ENCODE measurements at places on chromosomes 1 and 21.

GRCh38 chr1:93678946-93679480 is 2.6 kb downstream of the BCAR3 start:
- DNase-seq, result no peak

DNA sequence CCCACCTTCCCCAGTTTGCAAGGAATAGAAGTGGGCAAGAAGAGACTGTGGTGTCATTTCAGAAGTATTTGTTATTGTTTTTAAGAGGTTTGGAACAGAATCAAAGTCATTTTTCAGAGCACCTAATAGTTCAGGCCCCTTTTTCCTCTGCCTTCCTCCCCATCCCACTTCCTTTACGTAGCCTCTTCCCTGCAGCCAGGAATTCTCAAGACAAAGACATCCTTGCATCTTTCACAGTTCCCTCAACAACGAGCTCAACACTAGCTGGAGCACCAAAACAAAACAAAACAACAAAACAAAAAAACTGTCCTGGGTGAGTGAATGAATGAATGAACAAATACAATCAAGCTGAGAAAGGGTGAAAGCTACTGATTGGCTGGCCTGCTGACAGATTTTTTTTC is 7.0 kb downstream of the PALMD start:
- DNase-seq, result no peak

GRCh38 chr1:205001162-205001561 is 41.9 kb upstream of the CNTN2 start:
- no peak for DNase-seq

- DNase-seq, result no peak
These were observed 3.7 kb upstream of the SHISAL2A start for GRCh38 chr1:52629325-52629643.

DNA sequence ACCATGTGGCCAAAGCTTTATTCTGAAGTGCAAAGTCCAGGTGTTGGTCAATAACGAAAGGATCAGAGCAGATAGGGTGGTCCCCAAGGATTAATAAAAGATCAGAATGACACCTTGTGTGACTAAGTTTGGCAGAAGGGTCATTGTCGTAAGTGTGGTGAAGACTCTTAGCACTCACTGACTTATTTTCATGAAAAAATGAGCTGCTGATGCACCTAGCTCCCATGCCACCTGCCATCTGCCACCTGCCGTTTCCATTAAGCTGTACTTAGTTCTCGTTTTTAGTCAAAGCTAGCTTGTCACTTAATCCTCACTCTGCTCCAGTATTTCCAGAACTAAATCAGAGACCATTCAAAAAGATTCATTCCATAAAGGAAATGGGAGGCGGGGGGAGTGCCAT is 112.6 kb downstream of the SEC16B start:
- DNase-seq, result peak; percentile 69

- no peak for DNase-seq
These were observed 148.5 kb downstream of the POU2F1 start for GRCh38 chr1:167369175-167369574.

DNA sequence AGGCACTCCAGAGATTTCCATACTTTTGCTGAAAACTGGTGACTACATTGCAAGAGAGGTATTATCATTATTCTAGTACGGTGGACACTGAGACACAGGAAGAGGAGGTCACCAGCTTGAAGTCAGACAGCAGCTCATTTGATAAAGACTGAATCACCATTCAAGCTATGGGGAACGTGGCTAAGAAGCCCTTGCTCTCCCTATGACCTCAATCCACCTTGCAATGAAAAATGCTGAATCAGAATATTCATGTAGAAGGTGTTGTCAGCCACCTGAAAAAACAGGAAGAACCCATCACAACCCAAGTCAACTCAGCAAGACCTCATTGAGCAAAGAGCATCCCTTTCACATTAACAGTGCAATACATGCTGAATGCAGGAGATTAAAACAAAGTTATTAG is 59.0 kb upstream of the FGGY start:
- no peak for DNase-seq

DNA sequence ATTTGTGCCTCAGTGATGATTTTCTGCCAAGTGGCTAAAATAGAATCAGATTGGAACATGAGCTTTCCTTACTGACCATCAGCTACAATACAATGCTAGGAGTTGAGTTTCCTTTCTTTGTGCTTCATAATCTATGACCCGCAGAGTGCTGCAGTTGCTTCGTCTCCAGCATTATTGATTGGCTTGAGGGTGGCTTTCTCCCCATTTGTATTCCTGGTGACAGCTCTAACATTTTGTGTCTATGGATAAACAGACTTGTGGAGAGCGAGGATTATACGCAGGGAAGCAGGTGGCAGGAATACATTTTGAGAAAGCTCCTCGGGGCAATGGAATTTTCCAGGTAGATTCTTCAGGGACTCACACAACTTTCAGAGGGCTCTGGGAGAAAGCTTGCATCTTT is 223.2 kb downstream of the HHAT start:
- DNase-seq, result no peak

GRCh38 chr1:26370591-26371382 is 1.8 kb downstream of the ZNF683 start:
- DNase-seq, result no peak

- DNase-seq, result no peak
These were observed 1.8 kb downstream of the NPPA start for GRCh38 chr1:11845641-11846335.

DNA sequence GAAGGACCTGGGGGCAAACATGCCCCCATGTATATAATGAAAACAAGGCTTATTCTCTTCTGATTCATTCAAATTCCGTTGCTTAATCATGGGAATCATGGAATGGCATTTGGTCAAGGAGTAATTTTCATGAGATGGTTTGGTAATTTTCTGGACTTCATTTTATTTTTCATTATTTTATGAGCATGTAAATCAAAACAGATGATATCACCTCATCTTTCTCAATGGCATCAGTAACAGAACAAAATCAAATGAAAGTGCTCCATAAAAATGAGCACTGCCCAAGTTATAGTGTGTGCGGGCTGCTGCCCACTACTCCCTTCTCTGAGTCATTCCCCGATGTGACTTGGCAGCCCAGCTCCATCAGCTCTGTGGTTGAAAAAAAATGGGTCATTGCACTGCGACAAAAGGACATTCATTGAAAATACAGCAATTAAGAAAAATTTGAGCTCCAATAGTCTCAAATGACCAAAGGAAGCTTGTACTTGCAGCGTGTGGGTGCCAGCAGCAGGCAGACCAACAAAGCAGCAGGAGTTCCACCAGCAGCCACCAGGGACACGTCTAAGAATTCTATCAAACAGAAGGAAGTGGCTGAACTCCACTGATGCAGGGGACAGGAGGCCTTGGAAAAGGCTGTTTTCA is 84.3 kb upstream of the VAV3 start:
- no peak for DNase-seq

DNA sequence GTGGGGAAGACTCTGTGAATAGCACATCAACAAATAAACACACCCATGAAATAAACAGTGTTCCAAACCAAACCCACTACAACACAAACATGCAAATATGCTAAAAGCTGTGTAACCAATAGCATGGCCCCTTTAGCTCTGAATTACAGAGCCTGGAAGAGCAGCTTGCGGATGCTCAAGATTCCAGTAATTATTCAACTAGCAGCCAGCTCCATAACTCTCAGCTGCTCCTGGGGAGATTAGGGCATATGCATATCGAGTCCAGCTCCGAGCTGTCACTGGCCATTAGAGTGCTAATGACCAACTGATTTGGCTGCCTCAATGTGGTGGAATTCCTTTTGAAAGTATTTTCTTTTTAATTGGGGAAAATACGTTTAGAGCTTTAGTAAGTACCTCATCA is 207.1 kb downstream of the HHAT start:
- no peak for DNase-seq

GRCh38 chr1:24849672-24850295 is 80.3 kb downstream of the RUNX3 start:
- DNase-seq, result peak; percentile 8

DNA sequence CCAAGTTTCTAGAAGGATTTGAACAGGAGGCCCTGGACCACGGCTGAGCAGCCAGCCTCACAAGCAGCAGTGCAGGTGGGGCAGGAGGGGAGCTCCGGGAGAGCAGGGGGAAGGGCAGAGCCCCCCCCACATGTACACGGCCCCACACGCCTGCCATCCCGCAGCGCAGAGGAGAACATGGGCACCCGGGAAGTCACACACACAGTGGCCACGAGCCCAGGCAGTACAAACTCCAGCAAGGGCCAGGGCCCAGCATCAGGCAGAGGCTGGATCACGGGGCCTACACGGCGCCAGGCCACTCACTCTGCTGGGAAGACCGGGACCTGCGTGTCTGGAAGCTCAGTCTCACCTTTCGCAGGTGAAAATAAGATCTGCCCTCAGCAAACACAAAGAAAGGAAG is 5.2 kb downstream of the SUMO3 start:
- no peak for DNase-seq

DNA sequence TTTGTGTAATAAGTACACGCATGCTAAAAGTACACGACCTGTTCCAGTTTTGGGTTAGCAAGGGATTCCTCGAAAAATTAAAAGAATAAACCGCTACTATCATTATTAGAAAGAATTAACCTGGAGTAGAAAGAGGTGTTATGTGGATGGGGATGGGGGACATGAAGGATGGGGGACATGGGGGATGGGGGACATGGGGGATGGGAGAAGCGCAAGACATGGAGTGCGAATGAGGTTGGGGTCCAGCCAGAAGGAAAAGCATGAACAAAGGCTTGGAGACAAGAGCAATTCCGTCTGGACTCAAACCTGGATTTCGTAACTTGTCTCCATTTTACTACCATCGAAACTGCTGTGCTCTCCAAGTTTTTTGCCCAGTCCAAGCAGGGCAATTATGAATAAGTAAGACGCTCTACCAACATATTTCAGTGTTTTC is 591 bp upstream of the KDM1A start:
- no peak for DNase-seq

DNA sequence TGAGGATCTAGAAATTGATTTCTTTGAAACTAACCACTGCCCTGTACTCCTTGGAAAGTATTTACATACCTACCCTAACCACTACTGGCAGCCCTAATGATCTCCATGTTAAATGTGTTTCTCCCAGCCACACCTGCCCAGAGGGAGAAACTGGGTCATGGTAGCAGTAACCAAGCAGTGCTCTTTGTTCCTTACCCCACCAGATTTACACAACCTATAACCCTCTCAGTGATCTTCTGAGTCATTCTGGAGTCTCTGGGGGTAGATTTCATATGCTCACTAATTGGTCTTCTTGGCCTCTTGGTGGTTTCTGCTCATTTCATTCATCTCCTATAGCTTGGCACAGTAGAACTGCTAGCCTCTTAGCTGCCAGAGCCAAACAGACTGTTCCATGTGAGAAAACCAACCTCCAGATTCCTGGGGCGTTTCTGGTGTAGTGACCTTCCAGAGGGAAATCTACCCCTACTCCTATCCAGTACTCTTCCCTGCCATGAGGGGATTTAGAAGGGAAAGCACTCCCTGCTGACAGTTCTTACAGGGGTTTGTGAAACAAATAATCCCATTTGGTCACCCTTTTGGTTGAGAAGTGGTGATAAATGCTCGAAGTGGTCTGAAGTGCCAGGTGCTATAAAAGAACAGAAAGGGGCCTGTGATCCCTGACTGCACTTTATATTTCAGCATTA is 36.2 kb upstream of the LRIG2 start:
- no peak for DNase-seq

GRCh38 chr1:204829133-204829825 is 41.4 kb upstream of the NFASC start:
- peak; percentile 12 for DNase-seq

Measured in NCI-H345 (cell line).